Effector CD4-positive, alpha-beta T cell (primary cell): ENCODE measurements at places on chromosomes 1 and 21.

- no peak for DNase-seq
Observed at GRCh38 chr1:5950994-5951785, 41.0 kb downstream of the NPHP4 start.

GRCh38 chr21:40569357-40569756 lies 277.6 kb downstream of the DSCAM start:
- no peak for DNase-seq

DNA sequence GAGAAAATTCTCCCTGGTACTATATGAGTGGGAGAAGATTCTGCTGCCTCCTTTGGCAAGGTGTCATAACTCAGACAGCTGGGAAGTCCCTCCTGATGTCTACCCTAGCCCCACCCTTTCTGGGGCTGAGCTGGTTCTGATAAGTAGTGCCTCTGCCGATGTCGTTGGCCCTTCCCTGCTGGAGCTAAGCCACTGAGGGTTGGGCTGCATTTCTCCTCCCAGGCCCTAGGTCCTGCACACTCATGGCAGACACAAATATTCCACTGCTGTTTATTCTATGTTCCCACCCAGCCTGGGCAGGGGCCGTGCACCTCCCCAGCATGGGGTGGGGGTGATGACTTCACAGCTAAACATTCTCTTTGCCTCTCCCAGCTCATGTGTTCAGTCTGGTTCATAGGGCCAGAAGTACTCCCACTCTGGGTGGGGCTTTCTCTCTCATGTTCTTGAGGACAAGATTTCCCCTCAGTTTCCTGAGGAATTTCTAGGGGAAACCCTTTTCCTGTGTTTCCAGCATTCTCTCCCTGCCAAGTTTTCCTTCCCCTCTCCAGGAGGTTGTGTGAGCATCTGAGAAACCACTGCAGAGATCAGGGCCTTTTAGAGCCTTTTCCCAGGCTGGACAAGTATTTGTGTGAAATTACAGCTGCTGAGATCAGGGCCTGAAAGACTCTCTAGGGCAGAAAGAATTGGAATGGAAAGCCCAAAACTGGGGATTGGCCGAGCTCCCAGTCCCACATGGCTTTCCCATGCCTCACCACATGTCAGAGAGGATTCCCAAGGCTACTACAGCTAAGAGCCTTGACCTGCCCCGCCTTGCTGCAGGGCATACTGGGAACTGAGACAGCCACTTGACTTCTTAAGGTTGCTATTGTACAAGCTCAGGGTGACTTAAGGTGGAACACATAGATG lies 66.2 kb downstream of the ATP2B4 start:
- no peak for DNase-seq

DNA sequence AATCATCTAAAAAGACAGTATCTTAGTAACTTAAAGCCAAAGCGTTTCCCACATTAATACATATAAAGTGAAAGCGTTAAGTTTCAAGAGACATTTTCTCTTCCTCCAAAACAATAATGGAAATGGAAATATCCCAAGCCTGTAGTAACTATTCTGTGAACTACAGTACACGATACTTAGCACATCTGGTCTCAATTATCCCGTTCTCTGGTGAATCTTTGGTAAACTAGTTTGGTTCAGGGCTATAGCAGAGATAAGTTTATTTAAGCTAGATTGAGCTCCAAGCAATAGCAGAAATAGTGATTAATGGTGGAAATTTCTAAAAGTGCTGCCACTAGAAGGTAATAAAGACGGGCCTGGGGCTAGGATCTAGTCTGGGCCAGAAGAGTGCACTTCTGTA lies 55.2 kb downstream of the PCNX2 start:
- DNase-seq: no peak
